ENCODE measurements at places on chromosomes 5 and 9. TPM values are rescaled to one million over a fixed set of nuclear protein-coding genes. Genes with fewer than 3 reads are reported as not detected.

PTGDS gene
- 9.6 TPM for total RNA-seq

CARD6 gene
- 3.1 TPM for total RNA-seq

PCDH12 gene
- not detected for total RNA-seq

TAF11L10 gene
- total RNA-seq = not detected

PCDHGB3 gene
- 0.62 TPM for total RNA-seq

CDH10 gene
- total RNA-seq = not detected

ANKRD18B gene
- total RNA-seq = 0.76 TPM

MAT2B gene
- total RNA-seq = 62.2 TPM

MLANA gene
- not detected for total RNA-seq

MGAT4B gene
- 159 TPM for total RNA-seq

CYSRT1 gene
- total RNA-seq = 0.37 TPM

ECSCR gene
- not detected for total RNA-seq

LRRTM2 gene
- total RNA-seq = not detected

HRCT1 gene
- not detected for total RNA-seq

STK32A gene
- not detected for total RNA-seq

PRKACG gene
- total RNA-seq = not detected

DNA sequence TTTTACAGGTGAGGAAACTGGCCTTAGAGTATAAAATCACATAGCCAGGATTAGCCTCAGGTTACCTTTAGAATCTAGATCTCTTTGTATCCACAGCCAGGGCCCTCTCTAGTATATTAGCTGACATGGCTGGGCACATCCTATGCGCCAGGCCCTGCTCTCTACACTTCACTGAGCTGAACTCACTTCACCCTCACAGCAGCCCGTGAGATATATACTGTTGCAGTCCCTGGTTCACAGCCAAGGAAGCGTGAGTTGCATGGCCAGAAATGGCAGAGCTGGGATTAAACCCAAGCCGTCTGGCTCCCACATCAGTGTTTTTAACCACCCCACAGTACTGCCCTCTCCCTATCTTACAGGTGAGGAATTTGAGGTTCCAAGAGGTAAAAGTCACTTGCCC lies 58.4 kb downstream of the DAB2IP start:
- no peak for DNase-seq

DNA sequence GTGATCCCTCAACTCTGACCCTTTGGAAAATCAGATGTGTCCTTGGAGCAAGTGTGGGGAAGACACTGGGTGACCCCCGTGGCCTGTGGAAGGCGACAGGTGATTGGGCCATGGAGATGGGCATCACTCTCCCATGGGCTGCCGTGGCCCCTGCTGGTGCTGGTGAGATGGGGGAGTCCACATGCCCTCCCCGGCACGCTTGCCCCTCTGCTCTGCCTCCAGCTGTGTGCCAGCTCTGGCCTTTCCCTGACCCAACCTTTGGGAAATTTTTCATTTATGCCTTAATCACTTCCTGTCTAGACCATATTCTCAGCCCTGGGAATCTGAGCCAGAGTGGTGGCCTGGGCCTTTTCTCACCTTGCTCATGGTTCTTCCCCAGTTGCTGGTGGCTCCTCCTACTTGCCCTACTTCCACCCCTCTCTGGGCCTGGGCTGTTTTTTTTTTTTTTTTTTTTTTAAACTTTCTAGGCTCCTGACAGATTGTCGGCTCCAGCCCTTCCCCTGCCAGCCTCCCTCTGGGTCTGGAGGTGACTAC lies 56.6 kb downstream of the RGS3 start:
- peak; percentile 59 for DNase-seq

DNA sequence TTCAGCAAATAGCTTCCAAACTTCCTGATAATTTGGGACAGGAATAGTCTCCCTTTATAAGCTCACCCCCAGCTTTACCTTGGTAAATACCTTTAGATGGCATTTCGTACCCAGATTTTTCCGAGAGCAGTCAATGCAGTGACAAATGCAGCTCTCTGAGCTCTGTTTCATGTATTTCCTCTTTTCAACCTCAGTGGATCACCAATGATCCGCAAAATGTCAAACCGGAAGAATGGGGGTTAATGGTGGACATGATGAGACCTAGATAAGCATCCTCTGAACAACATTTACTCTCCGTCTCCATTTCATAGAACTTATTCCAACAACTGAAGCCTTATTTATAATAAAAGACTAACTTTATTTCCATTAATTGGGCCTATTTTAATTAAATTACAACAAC lies 227.3 kb downstream of the MCTP1 start:
- DNase-seq = no peak

GRCh38 chr5:110413856-110414255 lies 312.6 kb downstream of the TMEM232 start:
- DNase-seq = no peak

GRCh38 chr9:132125944-132126679 lies 35.7 kb upstream of the NTNG2 start:
- no peak for DNase-seq

- no peak for DNase-seq
These were observed 1.9 kb downstream of the ABO start for GRCh38 chr9:133273098-133273497.

DNA sequence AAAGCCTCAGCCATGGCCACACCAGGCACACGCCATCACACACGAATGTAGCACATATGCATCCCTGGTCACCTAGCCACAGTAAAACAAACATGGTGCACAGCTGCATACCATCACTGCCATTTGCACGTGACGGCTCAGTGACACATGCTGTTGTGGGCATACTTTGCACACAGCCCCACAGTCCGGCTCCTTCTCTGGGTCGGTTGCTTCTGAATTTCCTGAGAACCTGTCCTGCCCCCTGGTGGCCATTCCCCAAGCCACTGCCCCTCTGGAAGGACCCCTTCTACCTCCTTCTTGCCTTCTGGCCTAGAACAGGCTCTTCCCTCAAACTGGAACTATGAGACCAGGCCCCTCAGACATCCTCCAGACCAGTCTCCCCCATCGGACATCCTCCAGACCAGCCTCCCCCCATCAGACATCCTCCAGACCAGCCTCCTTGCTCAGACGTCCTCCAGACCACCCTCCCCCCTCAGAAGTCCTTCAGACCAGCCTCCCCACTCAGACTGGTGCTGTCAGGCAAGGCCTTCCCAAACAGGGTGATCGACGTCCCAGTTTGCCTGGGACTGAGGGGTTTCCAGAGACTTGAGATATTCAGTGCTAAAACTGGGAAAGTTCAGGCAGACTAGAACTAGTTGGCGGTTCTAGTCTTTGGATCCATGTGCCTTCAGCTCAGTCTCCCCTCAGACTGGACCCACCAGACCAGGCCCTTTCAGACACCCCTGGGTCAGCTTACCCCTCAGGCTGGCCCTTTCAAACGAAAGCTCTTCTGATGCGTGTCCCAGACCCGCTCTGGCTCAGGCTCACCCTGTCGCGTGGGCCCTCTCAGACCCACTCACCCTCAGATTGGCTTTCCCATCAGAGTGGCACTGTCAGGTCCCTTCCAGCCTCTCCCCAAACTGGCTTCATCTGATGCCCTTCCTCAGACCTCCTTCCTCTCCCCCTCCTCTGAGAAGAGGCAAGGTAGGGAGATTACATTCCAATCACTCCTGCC lies 24.3 kb upstream of the ENHO start:
- DNase-seq = peak; percentile 36

- DNase-seq = no peak
These were observed 175.6 kb downstream of the MEF2C start for GRCh38 chr5:88707216-88707965.

- no peak for DNase-seq
These were observed 109.8 kb upstream of the ST8SIA4 start for GRCh38 chr5:101012880-101013279.

GRCh38 chr9:125536776-125537175 lies 170.2 kb downstream of the MAPKAP1 start:
- no peak for DNase-seq

- no peak for DNase-seq
These were observed 63.8 kb upstream of the AFAP1L1 start for GRCh38 chr5:149207831-149208230.

DNA sequence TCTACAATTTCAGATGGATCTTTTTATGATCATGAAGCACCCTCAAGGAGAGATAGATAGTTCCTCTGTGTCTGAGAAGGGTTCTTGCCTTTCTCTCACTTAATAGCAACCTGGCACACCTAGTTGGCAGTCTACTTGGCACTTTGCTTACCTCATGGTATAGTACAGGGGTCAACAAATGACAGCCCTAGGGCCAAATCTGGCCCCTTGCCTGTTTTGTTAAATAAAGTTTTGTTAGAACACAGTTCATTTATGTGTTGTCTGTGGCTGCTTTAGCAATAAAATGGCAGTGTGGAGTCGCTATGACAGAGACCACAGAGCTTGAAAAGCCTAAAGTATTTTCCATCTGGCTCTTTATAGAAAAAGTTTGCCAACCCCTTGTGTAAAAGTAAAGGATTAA lies 119.3 kb upstream of the CPEB4 start:
- DNase-seq = no peak

- peak; percentile 59 for DNase-seq
These were observed 9.7 kb downstream of the TIGD6 start for GRCh38 chr5:149990518-149991376.

GRCh38 chr9:34830068-34830467 lies 120.1 kb upstream of the CCL21 start:
- no peak for DNase-seq

DNA sequence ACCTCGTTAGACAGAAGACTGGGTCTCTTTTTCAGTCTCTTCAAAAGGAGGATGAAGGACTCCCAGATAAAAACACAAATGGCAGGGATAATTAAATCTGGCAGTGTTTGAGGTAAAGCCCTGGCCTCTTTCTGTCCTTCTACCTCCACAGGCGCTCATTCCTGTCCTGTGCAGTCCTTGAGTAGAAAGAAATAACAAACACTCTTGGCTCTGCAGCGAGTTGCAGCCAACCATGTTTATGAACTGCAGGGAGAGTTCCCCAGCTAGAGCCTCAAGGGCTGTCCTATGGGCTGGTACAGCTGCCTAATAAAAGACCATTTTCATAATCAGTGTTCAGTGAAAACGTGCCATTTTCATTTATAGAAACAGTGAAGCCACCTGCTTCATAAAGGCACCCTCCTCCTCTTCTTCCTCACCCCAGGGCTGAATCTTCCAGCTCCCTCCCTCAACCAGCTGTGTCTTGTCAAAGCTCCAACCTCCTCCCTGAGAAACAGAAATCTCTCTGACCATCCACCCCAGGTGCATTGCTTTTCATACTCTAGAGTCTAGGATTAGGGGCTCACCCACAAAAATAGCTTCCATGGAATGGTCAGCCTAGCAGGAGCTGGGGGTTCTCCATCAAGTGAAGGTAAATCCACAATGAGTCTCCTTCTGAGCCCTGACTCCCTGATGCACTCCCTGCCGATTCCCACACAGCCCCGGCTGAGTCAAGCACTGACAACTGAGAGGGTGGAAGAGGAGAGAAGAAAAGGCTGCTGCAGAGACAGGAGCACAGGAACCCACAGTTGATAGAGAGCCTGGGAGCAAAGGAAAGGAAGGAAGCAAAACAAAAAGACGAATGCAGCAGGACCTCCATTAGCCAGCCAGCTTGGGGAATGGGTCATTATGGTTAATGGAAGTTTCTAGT lies 150.7 kb downstream of the CMYA5 start:
- no peak for DNase-seq

- no peak for DNase-seq
These were observed 22.5 kb downstream of the CCDC152 start for GRCh38 chr5:42779083-42779482.

DNA sequence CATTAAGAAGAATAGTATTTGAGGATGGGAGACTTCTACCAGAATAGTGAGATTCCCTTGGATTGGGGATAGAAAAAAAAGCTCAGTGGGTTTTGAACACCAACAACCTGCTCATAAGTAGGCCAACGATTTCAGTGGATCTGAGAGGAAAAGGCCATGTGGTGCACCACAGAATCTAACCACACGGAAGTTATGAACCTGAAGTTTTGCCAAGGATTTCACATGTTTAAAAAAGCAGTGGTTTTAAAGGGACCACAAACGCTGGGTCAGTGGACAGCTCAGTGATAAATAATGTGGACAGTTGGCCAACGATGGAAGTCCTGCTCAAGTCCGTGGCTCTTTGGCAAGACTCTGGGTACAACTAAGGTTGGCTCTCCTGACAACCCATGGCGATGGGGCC lies 107.2 kb upstream of the TXNDC8 start:
- no peak for DNase-seq

GRCh38 chr5:32127711-32128110 lies 46.4 kb downstream of the GOLPH3 start:
- DNase-seq = no peak

- no peak for DNase-seq
These were observed 4.1 kb upstream of the PDGFRB start for GRCh38 chr5:150159741-150160179.

GRCh38 chr5:84779186-84779585 lies 394.5 kb upstream of the EDIL3 start:
- no peak for DNase-seq

GRCh38 chr5:73686912-73687311 lies 60.9 kb downstream of the ARHGEF28 start:
- no peak for DNase-seq

DNA sequence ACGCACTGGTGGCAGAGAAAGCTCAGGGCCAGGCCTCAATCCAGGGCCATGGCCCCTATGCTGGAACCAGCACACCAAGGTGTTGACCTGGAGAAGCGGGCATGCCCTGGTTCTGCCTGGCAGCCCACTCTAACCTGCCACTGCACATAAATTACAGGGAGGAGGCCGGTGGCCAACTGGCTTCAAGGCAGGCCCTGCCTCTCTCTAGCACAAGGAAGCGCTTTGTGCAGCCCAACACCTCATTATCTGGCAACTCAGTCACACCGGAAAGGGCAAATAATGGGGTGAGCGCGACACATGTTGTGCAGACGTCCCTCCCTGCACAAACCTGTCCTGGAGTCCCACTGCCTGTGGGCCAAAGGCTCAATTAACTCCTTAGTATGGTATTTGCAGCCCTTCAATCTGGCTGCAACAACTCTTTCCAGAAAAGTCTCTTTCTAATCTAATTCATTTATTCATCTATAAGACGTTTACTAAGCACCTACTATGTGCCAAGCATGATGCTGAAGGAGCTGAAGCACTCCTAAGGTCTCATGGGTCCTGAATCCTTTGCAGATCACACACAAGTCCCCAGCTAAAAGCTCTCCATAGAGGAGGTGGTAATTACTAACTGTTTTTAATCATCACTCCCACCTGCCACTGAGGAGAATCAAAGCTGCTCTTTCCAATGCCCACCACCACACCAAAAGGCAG lies 24.9 kb downstream of the SHB start:
- DNase-seq = no peak

GRCh38 chr9:91923145-91923544 lies 26.9 kb downstream of the ROR2 start:
- DNase-seq = no peak

DNA sequence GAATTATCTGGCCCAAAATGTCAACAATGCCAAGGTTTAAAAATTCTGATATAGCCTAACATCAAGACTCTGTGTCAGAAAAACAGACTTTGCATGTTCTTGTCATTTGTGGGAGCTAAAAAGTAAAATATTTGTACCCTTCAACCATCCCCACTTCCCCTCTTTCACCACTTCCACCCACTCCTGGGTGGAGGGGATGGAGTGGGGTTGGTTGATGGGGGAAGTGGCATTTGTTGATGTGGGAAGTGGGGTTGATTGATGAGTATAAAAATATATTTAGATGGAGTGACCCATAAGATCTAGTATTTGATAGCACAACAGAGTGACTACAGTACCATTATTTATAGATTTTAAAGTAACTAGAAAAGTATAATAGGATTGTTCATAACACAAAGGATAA lies 55.0 kb upstream of the C9orf72 start:
- no peak for DNase-seq

- no peak for DNase-seq
These were observed 2.7 kb downstream of the ZNF346 start for GRCh38 chr5:177025101-177025601.
